ENCODE measurements at places on chromosomes 13 and 19.
A peak's percentile ranks its signal among the peaks of the same experiment; 100 is the strongest.

DNA sequence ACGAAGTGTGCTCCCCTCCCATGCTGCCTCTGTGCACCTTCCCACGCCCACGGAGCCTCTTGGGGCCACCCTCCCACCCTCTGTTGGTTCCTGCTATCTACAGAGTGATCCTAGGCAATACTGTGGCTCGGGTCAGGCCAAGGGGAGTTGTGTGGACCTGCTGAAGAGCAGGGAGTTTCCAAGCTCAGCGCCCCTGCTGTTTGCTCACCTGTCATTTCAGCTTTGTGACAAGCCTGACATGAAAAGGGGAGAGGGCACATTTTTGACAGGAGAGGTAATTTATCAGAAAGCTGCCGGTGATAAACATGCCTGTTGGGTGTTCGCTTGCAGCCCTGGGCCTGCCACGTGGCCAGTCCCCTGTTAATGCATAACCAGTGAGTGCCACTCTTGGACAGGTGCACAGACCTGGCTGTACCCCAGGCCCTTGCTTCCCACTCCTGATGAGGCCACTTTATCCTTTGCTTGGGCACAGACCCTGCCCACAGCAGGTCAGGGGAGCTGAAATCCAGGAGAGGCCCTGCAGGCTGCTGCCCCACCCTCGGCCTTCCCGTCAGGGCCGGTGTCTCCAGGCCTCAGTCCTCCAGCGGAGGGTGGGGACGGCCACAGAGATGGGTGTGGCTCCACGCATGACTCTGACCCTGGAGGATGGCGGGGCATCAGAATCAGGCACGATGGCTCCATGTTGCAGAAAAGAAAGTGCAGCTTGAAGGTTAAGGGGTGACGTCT is 201.5 kb upstream of the GPR12 start:
- ATAC-seq = no peak

DNA sequence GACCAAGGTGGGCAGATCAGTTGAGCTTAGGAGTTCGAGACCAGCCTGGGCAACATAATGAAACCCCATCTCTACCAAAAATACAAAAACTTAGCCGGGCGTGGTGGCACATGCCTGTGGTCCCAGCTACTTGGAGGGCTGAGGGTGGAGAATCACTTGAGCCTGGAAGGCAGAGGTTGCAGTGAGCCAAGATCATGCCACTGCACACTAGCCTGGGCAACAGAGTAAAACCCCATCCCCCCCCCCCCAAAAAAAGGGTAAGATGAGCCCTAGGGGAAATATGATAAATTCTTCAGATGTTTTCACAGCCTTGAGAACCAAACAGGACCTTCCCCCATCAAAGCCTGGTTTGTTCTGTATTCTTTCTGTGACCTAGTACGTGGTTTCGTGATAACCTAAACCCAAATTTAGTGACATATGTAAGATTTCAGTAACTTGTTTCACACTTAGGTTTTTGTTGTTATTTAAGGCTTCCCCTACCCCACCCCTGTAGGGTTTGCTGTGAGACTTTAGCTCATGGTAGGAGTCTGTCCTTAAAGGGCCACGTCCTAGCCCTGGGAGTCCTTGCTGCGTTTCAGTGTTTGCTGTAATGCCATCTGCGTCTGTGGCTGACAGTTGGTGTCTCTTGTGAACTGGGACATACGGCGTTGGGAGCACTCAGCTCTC is 49.6 kb downstream of the MYO9B start:
- peak; percentile 43 for ATAC-seq

- no peak for ATAC-seq
Measured at GRCh38 chr13:26760832-26761582, 421 bp upstream of the GPR12 start.

DNA sequence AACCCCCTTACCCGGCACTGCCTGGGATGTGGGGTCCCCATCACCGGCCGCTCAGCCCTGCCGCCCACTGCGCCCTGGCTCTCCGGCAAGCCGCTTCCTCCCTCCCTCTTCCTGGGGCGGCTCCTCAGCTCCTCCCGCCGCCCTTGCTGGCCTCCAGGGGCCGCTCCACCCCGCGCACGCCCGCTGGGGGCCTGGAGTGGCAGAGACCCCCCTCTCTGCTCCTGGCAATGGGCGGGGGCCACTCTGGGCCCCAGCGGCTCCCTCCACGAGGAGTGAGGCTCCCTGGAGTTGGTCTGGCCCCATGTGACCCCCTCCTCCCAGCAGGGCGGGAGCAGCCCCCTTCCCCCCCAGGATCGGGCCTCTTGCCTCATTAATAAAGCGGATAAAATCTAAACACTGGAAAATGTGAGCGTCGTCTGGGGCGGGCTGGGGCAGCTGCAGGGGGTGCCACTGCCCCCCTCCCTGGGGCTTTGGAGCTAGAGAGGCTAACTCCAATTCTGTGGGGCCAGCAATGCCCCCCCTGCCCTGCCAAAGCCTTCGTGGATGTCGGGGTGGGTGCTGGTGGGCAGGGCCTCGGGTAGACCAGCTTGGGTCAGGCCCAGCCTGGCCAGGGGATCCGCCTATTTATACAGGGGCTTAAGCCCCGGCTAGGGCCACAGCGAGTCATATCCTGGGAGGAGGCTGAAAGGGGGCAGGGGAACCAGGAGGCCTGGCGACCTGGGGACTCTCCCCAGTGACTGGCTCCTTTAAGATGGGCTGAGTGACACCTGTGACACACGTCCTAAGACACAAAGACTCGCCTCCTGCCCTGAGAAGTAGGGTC is at the start of gene PTGER1:
PTGER1 (minus strand) TSS at position 104 of the 823 bp plus-strand sequence. CDS start 1,034 bp downstream, outside the sequence.
- ATAC-seq = peak; percentile 70

- ATAC-seq = no peak
Measured at GRCh38 chr19:39582442-39582841, 19.9 kb upstream of the LGALS13 start.

DNA sequence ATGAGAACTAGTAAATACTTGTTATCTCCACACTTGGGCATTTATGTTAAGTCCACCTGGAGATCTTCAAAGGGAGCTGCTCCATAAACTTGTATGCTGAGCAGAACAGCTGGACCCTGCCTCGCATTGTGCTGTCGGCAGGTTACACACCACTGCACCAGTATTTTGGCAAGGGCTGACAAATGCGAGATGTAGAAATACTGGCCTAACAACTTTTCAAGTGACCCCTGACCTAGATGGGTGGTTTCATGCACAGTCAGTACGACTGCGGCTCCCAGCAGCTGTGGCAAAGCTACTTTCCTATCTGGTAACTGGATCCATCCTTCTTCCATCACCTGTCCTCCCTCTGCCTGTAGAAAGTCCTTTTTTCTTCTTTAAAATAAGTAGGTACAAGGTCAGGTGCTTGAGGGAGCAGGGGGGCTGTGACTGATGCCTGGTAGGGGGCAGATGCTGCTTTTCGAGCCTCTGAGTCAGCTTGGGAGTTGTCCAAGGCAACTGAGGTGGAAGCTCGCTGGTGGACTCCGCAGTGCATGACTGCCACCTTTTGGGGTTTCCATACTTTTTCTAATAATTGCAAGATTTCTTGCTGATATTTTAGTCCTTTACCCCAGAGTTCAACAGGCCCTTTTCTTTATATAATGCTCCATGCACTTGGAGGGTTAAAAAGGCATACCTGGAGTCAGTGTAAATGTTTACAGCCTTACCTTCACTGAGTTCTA is 86.8 kb downstream of the SLC25A15 start:
- ATAC-seq = no peak

DNA sequence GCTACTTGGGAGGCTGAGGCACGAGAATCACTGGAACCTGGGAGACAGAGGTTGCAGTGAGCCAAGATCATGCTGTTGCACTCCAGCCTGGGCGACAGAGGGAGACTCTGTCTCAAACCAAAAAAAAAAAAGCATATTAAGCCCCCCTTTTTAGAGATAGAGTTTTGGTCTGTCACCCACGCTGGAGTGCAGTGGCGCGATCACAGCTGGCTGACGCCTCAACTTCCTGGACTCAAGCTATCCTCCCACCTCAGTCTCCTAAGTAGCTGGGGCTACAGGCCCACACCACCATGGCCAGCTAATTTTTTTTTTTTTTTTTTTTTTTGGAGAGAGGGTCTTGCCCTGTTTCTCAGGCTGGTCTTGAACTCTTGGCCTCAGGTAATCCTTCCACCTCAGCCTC is 34.2 kb upstream of the MAP3K10 start:
- no peak for ATAC-seq

GRCh38 chr19:56538761-56539263 is at the start of gene ZFP28:
ZFP28 (plus strand) TSS chr19:56538948; CDS start chr19:56539019, 71 bp downstream.
- ATAC-seq = peak; percentile 83

DNA sequence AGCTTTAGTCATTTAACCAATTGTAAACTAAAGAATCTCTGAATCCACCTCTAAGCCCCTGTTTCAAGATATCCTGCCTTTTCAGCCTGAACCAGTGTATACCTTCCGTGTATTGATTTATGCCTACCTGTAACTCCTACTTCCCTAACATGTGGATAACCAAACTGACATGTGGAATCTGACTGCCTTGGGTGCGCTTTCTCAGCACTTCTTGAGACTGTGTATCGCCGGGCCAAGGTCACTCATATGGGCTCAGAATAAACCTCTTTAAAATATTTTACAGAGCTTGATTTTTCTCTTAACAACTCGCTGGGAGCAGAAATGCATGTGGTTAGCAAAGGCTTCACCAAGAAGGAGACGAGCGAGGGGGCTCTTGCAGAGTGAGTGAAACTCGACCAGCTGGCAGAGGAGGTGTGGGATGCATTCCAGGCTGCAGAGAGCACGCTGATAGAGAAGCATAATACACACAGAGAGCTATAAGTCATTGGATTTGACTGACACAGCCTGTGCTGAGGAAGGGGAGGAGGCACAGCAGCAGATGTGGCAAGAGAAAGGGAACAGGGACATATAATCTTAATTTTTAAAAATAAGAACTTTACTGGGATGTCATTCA is 268.2 kb upstream of the MAB21L1 start:
- peak; percentile 40 for ATAC-seq

GRCh38 chr13:71877256-71877653 is 10.3 kb upstream of the DACH1 start:
- no peak for ATAC-seq

GRCh38 chr13:37403776-37404527 is 194.6 kb downstream of the POSTN start:
- ATAC-seq = no peak

- ATAC-seq = peak; percentile 28
Measured at GRCh38 chr19:58385891-58386575, 1.0 kb upstream of the RPS5 start.

DNA sequence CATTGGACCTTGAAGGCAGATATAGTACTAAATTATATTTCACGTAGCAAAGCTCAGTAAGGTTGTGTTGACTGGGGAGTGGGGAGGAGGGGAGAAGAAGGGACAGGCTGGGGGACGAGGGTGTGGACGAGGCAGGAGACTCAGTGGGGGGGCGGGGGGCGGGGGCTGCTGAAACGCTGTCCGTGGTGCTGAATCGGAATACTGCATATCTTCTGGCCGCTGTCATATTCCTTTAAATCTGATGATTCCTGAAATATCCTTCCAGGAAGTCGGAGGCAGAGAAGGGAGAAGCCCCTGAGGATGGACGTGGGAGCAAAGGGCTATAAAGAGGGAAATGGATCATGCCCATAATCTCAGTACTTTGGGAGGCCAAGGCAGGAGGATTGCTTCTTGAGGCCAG is 34.7 kb upstream of the CASP14 start:
- ATAC-seq = no peak

DNA sequence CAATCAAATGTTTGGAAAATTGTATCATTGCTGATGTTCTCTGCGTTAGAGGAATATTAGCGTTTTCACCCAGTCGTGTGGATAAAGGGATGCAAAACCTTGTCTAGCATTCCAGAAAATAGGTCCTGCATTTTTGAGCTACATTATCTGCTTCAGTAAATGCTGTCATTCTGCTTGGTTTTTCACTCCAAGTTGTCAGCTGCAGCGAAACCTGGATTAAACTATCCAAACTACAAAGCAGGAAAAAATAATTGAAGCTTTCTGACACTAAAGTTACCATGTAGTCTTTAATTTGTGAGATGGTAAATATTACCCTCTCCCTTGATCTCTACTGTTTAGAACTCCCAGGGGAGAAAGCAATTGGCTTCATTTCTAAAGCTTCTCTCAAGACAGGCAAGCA is 1795.5 kb upstream of the PRR20A start:
- ATAC-seq = no peak

DNA sequence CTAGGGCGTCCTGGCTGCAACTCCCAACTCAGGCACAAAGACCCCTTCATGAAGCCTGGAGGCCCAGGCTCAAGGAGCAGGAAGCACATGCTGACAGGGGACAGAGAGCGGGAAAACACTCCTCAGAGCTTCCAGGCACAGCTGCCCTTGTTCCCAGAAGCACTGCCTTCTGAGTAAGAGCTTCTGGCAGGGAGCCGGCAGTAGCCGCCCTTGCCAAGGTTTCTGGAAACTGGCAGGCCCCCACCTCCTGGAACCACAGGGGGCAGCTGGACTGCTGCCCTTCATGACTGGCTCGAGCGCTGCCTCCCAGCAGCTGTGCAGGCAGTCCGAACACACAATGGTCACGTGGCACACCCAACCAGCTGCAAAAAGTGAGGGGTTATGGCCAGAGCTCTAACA is 33.6 kb upstream of the EPHX3 start:
- ATAC-seq = peak; percentile 84

DNA sequence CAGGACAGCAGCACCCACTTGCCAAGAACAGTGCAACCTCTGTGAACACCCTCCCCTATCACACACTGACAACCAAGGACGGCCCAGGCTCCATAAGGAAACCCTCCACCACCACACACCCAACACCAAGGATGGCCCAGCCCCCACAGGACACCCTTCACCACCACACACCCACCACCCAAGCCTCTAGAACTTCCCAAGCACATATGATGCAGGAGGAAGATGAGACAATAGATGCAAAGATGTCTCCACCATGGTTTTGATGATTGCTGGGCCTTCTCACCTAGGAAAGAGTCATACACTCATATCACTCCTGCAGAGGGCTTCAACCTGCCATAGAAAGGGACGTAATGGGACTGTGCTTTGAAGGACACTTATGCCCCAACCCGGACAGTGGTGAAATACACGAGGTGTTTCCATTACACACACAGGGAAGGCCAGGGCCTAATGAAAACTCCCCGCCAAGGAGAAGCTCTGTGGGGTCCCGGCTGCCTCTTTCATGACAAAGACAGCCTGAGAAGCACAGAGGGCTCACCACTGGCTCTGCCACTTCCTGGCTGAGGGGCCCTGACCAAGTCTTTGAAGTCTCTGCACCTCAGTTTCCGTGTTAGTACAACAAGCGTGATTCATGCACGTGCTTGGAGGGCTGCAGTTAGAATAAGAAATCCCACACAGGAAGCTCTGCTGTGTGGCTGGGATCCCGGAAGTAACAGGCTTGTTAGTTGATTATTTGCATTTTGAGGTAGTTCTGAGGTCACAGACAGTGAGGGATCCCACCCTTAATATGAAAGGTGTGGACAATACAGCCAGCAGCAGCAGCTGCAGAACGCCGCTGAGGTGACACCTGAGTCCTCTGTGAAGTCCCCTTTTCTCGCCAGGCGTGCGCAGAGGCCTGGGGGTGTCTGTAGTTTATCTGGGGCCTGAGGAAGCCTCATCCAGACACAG is 61.9 kb upstream of the ATP12A start:
- ATAC-seq = no peak

- ATAC-seq = no peak
Measured at GRCh38 chr13:62525652-62526051, 1110.0 kb upstream of the PCDH20 start.

DNA sequence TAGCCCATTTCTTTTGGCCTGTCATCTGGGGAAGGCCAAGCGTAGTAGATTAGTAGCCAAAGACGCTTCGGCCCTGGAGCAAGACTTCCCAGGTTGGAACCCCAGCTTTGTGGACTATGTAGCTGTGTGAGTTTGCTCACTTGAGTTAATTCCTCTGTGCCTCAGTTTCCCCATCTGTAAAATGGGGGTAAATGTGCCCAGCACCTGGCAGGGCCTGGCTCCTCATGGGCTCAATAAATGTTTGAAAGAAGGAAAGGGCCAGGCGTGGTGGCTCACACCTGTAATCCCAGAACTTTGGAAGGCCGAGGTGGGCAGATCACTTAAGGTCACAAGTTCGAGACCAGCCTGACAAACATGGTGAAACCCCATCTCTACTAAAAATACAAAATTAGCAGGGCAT is 14.9 kb upstream of the HNRNPM start:
- ATAC-seq = no peak
